CD4-positive, CD25-positive, alpha-beta regulatory T cell (primary cell): ENCODE measurements at places on chromosomes 2 and 18.
A peak's percentile ranks its signal among the peaks of the same experiment; 100 is the strongest.

DNA sequence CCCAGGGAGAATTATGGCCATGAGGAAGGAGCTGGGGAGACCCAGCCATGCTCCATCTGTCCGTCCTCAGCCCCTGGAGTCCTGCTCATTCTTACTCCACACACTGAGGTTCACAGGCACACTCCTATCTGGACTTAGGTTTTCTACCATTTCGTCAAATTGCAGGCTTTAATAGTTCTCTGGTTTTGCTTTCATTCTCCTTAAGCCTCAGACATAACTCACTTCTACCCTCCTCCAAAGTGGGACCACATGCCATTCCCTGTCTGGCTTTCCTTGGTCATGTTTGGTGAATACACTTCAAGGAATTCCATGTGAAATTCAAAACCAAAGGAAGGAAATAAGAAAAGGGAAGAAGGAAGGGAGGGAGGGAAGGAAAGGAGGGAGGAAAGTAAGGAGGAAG lies 115.7 kb downstream of the CMPK2 start:
- no peak for DNase-seq

DNA sequence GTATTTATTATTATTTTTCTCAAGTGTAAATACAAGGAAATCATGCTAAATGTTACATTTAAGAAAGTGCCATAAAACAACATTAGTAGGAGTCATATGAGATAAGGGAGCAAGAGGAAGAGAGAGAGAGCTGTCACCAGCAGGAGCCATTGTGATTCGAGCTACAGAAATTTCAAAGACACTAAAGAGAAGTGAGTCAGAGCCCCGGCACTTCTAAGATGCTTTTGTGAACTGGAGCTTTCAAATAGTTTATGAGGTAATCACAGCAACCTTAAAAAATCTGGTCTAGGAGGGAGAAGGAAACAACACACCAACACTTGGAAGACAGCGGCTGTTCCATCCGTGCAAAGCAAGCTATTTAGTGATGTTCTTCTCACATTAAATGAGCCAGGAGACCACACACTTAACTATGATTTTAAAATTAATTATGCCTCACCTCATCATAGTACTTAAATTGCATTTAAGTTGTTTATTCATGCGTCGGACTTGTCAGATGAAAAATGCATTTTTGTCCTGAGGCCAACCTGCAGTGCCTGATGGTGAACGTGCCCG lies 382.7 kb upstream of the SALL3 start:
- DNase-seq = no peak

DNA sequence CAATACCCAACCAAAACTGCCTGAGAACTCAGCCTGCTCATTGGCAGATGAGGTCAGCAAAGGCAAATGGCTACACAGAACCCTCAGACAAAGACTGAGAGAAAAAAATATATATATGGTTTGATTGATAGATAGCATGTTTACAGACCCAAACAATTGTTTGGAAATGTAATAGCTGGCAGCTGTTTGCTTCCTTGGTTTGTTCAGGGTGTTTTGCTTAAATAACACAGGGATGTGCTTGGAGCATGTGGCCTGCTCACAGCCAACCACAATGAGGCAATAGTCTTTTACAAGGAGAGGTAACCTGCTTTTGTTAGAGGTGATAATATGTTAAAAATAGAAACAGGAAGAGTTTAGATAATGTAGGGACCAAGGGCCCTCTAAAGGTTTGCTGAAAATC lies 84.5 kb downstream of the PDK1 start:
- DNase-seq = no peak

GRCh38 chr18:22674272-22674671 lies 256.6 kb upstream of the CTAGE1 start:
- DNase-seq = no peak

DNA sequence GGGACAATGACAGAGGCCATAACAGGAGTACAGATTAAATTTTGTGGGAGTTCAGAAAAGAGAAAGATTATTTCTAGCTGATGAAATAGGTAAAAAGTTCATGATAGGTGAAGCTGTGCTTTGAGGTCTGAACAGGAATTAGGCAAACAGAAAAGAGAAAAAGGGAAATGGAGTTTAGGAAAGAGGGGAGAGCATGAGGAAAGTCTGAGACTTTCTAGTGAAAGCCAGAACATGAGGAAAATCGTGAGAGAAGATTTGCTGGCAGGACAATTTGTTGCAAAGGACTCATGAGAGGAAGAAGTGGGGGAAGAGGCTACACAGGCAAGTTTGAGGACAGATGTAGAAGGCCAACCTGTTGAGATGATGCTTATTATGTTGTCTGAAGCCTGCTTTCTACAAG lies 6.3 kb upstream of the CHN1 start:
- no peak for DNase-seq

DNA sequence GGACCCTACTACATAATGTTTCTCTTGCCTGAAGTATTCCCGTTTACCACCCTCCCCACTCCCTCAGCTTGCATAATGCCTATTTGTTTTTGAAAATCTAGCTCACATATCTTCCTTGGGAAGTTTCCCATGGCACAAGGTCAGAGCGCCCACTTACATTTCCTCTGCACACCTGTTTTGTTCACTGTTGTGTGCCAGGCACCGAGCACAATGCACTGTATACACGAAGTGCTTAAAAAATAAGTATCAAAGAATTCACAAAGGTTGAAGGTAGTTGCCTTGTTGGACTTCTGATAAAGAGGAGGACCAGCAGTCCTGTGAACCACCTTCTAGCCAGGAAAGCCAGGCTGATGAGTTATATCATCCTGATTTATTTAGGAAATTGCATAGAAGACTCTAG lies 16.8 kb upstream of the RHOB start:
- DNase-seq = no peak

GRCh38 chr2:26073830-26074229 lies 39.9 kb downstream of the RAB10 start:
- no peak for DNase-seq

- no peak for DNase-seq
Observed at GRCh38 chr2:56474412-56475158, 290.8 kb downstream of the CCDC85A start.

DNA sequence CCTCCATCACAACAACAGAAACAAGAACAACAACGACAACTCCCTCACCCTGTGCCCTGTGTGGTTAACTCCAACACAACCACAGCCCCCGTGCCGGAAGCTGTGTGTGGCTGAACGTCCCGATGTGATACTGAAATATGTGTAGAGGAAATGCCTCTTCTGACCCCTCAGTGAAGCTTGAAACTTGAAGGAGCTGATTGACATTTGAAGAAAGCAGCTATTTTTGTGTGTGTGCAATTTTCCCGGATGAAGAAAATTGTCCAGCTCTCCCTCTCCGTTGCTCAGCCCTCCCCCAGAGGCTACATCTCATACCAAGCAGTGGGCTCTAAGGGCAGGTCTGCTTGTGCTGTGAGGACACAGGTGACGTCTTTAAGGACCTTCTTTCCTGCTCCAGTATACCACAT lies 173.8 kb downstream of the ICOS start:
- peak; percentile 89 for DNase-seq

DNA sequence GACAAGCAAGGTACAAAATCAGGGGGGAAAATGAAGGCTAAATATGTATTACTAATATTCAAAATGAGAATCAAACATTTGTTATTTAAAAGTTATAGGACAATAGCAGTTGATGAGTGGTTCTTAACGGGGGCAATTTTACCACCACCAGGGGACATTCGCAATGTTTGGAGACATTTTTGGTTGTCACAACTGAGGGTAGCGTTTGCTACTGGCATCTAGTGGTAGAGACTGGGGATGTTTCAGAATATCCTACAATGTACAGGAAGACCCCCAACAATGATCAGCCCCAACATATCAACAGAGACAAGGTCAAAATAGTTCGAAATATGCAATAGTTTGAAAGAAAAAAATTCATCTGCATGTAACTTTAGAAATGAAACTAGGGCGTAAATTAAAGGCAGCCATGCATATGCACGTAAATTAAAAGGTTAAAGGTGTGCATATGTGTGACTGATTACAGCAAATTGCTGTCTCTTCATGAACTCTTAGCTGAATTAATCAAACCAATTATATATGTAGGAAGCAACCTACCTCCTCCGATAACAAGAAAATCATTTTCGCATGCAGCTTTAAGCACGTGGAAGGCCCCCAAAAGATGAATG lies 61.2 kb upstream of the CUL3 start:
- peak; percentile 57 for DNase-seq

DNA sequence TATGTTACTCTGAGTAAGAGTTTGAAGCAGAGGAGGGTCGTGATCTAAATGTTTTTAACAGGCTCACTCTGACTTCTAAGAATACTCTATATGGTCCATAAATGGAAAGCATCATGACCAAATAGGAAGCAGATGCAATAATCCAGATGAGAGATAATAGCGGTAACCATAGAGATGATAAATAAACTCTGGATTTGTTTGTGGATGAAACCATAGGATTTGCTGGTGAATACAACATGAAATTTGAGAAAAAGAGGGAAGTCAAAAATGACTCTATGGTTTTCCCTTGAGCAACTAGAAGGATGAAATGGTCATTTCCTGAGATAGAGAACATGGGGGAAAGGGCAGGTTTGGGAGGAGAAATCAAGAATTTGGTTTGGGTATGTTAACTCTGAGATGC lies 3.9 kb downstream of the HEATR5B start:
- no peak for DNase-seq

DNA sequence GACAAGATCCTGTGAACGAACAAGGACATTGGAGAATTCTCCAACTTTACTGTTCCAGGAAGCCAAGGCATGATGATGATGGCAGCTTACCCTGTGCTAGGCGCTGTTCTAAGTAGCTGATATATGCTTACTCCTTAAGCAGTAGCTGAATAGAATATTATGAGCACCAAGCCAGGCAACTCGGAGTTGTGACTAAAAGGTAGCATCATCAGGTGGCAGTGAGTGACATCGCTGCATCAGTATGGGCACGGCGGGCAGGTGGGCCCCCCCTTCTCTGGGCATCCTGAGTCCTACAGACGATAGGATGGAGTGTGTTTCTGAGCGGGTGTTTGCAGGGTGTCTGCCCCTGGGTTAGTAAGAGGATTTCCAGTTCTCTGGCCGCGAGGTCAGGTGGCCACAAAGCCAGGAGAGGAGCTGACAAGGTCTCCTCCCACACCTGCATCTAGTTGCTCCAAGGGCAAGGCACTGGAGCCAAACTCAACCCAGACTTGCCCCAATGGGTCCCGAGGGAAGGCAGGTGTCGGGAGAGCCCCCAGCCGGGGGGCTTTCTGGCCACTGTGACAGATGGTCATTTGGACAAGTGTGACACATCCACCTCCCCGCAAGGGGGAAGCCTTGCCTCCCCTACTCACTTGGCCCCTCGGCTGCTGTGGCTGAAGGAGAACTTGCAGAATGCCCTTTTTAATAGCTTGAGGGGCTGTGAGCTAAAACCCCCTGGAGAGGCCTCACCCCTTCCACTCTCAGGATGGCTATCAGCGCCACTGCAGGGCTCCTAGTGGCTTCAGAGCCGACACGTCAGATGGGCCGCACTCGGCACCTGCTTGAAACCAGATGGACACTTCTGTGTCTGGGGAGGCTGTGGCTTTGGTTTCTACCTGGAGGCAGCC lies 55.5 kb downstream of the CRACDL start:
- DNase-seq = no peak

- no peak for DNase-seq
Observed at GRCh38 chr2:2647141-2647541, 316.1 kb upstream of the MYT1L start.

- no peak for DNase-seq
Observed at GRCh38 chr2:100625717-100626116, 62.9 kb downstream of the PDCL3 start.

- DNase-seq = no peak
Observed at GRCh38 chr2:176852667-176853066, 359.9 kb upstream of the HNRNPA3 start.

DNA sequence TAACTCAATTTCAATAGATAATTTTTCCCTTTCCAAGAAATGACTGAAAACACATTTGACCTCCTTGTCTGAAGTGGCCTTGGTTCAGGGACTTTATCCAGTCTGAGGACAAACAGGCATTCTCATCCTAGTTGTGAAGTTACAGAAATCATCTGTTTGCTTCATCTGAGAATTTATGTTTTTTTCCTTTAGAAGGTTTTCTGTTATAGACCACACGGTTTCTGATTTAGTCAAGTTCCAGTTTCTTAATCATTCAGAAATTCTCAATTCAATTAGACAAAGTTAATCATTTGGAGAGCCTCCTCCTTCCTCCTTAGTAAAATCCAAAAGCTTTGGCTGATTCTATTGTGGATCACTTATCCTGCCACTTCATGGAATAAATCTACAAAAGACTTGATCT lies 60.9 kb downstream of the ICOS start:
- no peak for DNase-seq

- DNase-seq = no peak
Observed at GRCh38 chr2:12320991-12321641, 395.6 kb upstream of the TRIB2 start.

GRCh38 chr2:85930129-85931124 lies 41.6 kb upstream of the ST3GAL5 start:
- no peak for DNase-seq

GRCh38 chr2:239557516-239557915 lies 156.7 kb upstream of the HDAC4 start:
- DNase-seq = no peak

- DNase-seq = no peak
Observed at GRCh38 chr2:160411955-160412354, 81.7 kb downstream of the RBMS1 start.

DNA sequence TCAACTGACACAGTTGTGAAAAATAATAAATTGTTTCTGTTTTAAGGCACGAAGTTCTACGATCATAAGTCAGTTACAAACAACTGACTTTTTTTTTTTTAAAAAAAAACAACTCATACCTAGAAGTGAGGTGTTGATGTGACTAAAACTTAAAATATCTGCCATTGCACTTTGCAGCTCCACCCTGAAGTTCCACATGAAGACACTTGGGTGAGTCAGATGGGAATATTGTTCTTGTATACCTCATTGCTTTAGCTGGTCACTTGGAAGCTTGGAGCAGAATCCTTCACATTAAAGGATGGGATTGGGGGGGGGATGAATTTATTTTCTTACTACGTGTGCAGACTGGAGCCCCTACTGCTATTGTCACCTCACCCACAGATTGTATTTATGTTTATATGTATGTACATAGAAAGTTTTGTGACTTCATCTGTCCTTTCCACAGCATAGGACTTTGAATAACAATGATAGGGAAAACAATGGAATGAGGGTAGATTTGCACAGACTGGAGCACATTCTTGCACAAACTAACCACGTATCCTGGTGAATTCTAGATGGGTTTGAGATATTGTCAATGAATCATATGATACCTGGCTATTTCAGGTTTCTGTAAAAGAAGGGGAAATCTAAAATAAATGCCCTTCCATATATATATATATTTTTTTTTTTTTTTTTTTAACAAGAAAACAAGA lies 57.9 kb upstream of the ARHGAP15 start:
- DNase-seq = no peak

- no peak for DNase-seq
Observed at GRCh38 chr2:71534201-71534600, 80.8 kb downstream of the DYSF start.

GRCh38 chr2:232139786-232140562 lies 178.5 kb downstream of the DIS3L2 start:
- no peak for DNase-seq

GRCh38 chr2:2527148-2527547 lies 196.1 kb upstream of the MYT1L start:
- DNase-seq = no peak

DNA sequence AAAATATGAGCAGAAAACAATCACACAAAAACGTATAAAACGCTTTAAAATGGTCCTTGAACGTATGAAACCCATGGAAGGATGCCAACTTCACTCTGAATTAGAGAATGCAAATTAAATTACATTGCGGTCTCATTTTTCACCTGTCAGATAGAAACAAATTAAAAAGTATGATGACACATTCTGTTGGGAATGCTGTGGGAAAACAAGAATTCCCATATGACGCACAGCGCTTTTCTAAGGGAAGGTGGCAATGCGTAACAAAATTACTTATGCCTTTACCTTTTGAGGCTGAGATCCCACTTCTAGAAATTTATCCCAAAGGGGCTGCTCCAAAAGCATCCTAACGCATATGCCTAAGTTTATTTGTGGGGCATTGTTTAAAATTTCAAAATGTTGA lies 3.8 kb upstream of the RPS7 start:
- no peak for DNase-seq
